Left cardiac atrium (tissue), 4 donors: ENCODE measurements at places on chromosomes 3 and 15. TPM values are rescaled to one million over a fixed set of nuclear protein-coding genes. Genes with fewer than 3 reads are reported as not detected.

Gene PYGO1
- 4.5 TPM for total RNA-seq

Gene DZIP1L
- 5.8 TPM for total RNA-seq

Gene TMOD2
- 6.0 TPM for total RNA-seq

Gene GOLGA8J
- total RNA-seq = 0.15 TPM

Gene AP4E1
- total RNA-seq = 6.3 TPM

Gene LSAMP
- total RNA-seq = 4.7 TPM

GRCh38 chr3:42264399-42265058 is 1.5 kb downstream of the CCK start:
- DNase-seq = peak; percentile 36

GRCh38 chr15:27232876-27233275 is 261.9 kb downstream of the GABRG3 start:
- DNase-seq = no peak

GRCh38 chr15:22778796-22779195 is 7.6 kb upstream of the NIPA1 start:
- DNase-seq = no peak

- no peak for DNase-seq
These were observed 323.4 kb downstream of the CHST2 start for GRCh38 chr3:143442814-143443447.

- peak; percentile 67 for DNase-seq
These were observed 88.9 kb downstream of the PTPRG start for GRCh38 chr3:61650276-61650675.

DNA sequence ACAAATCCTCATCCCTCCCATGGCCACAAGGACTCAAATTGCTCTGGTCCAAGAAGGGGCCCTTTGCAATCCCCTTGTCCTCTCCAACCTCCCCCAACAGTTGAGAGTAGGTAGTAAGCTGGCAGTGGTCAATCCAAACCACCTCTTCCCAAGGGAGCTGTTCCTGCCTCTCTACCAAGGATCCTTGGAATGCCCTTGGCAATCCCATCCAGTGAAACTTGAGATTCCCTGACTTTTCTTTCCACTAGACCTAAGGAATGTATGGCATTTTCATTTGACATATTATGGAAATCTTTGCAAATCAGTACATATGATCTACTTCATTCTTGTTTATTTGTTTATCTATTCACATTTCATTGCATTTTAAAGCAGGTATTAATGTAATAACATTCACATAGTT is 4.8 kb upstream of the RBP2 start:
- DNase-seq = no peak

DNA sequence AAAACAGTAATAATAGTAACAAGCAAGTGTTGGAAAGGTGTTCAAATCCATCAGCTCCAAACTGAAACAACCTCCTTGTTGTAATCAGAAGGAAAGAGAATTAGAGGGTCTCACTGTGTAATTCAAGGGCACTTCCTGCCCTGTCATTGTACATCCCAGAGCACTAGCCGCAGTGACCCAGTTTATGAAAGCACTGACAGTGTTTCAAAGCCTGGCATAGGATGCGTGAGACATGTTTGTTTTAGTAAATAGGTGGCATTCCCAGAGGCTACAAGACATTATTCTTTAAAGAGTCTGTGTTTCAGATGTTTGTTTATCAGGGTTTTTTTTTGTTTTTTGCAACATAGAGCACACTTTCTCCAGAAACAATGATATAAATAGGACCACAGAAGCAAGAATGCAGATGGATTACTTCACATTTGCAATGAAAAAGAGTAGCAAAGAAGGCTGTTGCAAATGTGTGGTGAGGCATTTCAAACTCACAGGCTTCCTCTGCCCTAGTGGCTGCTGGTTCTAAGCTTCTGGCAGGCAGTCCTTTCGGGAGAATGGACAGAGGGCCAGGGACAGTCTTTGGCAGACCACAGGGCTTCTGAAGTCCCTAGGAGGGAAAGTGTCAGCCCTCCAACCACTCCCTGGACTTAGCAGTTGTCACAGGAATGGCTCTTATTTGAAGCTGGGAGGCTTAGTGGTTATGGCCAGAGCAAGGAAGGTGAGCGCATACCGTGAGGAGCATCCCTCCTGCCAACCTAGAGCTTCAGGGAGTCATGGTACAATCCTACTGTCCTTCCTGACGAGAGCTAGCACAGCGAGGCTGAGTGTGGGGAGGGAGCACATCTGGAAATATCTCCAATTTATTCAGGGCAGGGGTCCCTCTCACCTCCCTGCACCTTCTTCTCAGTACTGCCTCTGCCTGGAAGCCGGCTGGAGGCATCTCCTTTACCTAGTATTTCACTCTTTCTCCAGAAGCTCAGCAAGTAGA is 31.4 kb upstream of the TIPARP start:
- DNase-seq = no peak

DNA sequence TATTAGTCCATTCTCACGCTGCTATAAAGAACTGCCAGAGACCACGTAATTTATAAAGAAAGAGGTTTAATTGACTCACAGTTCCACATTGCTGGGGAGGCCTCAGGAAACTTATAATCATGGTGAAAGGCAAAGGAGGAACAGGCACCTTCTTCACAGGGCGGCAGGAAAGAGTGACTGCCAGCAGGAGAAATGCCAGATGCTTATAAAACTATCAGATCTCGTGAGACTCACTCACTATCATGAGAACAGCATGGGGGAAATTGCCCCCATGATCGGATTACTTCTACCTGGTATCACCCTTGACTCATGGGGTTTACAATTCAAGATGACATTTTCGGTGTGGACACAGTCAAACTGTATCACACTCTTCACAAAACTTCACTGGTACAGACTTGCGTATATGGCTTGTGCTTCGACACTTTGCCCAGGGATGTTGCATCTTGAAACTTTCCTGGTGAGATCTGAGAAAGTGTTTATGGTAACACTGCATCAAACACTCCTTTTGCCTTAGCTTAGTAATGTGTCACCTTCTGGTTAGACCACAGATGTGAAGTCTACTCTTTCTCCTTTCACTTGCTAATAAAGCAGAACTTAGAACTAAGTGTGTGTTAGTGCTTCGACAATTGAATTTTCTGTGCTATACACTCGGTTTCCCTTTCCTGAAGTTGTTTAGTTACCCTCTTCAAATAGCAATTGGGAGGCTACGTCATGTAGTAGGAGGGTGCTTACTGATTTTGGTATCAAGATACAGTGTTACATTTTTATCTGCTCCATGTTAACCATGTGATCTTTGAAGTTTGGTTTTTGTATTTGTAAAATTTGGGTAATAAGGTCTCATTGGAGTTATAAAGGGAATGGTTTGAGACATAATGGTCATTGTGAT is 185.7 kb downstream of the LPP start:
- no peak for DNase-seq

DNA sequence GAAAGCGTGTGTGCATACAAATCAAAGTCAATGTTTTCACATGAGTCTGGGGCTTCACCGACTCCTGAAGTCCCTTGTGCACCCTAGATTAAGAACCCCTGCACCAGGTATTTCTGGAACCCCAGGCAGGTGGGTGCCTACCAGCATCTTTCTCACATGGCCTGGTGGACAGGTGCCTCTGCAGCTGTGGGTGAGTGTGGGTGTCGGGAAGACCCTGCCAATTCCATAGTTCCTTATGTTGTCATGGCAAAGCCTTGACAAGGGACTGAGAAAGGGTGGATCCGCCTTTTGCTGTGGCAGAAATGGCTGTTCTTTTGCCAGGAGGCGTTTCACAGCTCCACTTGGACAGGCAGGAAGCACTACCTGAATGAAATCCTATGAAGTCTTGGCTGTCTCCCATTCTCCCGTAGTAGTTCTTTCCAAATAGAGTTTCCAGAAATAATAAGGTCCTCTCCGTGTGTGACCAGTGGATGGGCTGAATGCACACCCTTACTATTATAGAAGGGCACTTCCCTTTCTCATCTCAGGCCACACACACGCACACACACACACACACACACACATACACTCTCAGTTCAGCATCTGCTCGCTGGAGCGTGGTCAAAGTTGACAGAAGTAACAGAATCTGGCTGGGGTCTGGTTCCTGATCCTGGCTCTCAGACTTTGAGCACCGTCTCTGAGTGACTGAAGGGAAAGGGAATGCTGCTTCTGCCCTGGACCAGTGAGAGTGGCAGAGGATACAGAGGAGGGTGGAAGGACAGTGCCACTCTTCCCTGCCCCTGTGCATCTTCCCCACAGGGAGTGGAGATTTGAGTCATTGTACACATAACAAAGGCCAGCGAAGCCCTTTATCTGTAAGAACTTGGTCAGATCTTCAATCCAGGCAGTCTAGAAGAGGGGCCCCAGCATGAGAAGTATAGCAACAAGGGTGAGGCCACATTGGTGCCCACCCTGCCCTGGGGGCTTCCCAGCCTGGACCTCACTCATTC is 38.7 kb downstream of the PDIA5 start:
- no peak for DNase-seq

DNA sequence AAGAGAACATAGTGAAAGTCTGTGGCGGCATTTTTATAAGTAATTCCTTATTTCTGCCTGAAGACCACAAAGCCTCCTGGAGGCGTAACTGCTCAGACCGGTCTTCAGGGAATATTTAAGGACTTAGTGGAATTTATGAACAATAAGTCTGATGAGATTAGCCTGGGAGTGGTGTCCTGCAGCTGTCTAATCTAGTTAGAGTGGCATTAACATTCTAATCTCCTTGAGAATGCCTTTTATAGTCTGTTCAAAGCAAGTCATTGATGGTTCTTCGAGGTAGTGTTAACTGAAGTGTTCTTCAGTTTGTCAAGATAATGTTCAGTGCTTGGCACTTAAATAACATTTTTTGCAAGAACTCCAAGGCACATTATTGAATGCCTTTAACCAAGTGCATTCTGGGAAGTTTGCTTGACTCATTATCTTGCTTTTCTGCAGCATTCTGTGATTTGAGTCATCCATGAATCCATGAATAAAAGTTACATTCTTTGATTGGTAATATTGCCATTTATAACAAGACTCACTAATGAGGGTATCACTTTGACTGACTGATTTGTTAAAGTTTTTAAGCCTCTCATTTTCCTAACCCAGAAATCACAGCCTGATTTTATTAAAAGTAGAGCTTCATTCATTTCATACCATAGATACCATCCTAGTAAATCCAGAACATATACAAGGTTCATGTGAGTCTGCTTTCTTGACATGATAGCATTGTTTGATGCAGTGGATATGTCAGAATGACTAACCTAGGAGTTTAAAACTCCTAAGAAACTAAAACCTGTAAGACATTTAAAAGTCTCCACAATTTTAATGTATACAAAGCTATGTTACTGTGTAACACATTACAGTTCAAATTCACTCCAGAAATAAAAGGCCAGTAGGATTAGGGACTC is 12.5 kb downstream of the RBM5 start:
- no peak for DNase-seq

- no peak for DNase-seq
These were observed 216.1 kb downstream of the DOCK3 start for GRCh38 chr3:50890688-50891344.

DNA sequence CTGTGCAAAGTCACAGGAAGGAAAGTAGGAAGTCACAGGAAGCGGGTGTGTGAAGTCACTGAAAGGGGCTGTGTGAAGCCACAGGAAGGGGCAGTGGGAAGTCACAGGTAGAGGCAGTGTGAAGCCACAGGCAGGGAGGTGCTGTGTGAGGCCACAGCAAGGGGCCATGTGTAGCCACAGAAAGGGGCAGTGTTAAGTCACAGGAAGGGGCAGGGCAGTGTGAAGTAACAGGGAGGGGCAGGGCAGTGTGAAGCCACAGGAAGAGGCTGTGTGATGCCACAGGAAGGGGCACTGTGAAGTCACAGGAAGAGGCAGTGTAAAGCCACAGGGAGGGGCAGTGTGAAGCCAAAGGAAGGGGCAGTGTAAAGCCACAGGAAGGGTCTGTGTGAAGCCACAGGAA is 36.5 kb downstream of the GASK1A start:
- no peak for DNase-seq

DNA sequence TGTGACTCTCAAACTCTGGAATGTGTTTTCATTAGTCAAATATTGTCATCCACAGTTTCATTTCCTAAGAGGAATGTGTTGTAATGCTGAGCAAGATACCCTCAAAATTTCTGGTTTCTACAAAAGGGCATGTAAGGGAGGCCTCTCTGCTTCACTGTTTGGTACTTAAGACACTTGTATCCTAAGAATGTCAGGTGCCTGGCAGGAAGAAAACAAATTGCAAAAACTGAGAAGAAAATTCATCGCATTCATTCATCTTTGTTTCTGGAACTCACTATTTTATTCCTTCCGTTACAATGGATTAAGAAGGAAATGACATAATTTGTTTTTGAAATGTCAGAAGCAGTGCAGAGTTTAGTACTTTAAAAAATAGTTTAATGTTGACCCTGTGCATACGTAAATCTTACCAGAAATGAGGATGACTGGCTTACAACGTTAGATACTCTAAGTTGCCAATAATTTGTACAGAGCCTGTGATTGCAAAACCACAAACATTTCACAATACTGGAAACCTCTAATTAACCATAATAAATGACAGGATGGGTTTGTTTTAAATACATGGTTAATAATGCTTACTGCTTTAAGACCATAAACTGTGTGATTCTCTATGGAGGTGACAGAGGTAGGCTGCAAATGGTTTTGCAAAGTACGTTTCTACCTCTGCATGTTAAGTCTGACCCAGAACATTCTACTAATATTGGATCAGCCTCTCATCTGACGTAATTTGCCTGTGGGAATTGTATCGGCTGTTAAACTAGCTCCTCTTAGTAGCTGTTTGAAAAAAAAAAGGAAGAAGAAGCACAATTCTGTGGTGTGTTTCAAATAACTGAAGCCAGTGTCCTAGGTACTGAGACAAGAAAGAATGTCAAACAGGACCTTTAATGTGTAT is 477.8 kb downstream of the RBMS3 start:
- DNase-seq = no peak

DNA sequence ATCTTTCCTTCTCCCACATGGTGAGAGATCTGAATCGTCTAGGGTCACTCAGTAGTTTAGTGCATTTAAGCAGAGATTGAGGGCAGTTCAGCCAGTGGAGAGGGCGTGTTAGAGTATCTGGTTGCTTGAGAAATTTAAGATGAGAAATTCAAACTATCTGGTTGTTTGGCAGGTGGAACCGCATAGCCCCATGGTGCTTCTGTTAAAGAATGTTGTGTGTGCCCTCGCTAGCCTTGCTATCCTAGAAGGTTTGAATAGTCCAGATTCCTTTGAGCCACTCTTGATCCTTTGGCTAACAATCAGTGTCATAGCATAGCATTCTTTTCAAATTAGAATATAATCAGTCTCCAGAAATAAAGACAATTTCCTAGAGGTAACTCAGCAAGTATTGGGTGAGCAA is 32.1 kb downstream of the ABHD17C start:
- no peak for DNase-seq

- DNase-seq = no peak
These were observed 7.3 kb downstream of the FYCO1 start for GRCh38 chr3:45988362-45988761.
